ENCODE measurements at places on chromosomes 5 and 9.

DNA sequence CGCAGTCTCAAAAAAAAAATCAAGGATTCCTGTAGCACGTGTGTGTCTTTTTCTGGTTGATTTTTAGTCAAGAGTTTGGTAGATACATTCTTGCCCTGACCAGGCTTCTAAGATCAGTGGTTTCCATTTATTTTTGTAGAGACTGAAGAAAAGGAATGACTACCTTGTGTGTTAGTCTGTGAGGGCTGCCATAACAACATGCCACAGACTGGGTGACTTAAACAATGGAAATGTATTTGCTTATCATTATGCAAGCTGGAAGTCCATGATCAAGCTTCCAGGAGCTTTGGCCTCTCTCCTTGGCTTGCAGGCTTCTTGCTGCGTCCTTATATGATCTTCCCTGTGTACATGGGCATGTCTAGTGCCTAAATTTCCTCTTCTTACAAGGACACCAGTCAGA lies 127.0 kb downstream of the CCDC192 start:
- DNase-seq, result no peak

DNA sequence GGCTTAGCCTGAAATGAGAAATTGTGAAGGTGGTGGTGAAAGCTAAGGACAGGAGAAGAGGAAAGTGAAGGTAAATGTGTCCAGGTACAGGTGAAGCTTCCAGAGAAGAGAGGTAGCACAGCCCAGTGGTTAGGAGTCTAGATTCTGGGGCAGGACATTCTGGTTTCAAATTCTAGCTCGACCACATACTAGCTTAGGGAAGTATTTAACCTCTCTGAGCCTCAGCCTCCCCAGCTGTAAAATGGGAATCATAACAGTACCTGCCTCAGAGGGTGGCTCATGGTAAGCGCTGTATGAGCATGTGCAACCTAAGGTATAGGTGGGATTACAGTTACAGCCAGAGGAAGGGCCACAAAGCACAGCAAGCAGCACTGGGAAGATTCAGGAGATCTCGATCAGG lies 55.2 kb downstream of the PCDH1 start:
- DNase-seq, result no peak

GRCh38 chr5:73319036-73319435 lies 129.5 kb downstream of the FOXD1 start:
- DNase-seq, result no peak

DNA sequence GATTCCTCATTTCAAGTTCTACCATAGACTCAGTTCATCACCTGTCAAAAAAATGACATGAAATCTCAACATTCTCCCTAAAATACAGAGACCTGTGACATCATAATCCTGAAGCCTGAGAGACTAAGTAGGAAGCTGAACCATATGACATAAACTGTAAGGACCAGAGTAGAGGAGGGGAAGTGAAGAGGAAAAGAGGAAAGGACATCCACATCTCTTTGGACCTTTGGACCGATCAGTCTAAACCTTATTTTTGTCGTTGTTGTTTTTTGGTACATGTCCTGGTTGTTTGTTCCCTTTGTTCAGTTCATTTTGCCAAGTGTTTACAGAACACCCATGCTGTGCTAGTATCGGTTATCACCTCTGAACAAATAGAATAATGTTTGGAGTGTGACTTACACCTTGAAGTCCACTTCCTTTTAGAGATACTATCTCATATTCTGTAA lies 41.9 kb downstream of the LURAP1L start:
- no peak for DNase-seq

DNA sequence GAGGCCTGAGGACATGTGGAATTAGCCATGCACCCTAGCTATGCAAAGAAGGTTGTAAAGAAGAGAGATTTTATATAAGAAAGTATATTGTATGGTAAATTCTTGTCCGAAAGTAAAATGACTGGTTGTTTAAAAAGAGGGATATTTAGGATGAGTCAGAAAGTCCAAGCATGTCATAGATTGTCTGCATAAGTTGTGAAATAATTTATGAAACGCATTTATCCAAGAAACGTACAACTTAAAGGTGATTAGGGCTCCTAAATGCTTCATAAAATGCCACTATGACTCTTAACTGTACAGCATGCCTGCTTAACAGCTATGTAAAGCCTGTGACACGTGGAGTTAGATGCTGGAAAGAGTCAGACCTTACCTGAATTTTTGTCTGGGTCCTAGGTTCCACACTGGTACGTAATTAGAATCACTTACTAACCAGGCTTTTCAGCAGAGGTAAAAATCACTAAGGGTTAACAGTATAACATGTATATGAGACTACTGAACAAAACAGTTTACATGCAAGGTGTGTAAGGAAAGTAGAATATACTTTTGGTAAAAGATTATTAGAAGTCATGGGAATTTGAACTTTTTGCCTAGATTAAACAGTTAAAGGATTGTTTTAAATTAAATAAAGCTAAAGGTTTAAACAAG lies 37.0 kb upstream of the ARL15 start:
- DNase-seq, result no peak

GRCh38 chr9:112184946-112185345 lies 9.8 kb upstream of the SUSD1 start:
- DNase-seq, result no peak

DNA sequence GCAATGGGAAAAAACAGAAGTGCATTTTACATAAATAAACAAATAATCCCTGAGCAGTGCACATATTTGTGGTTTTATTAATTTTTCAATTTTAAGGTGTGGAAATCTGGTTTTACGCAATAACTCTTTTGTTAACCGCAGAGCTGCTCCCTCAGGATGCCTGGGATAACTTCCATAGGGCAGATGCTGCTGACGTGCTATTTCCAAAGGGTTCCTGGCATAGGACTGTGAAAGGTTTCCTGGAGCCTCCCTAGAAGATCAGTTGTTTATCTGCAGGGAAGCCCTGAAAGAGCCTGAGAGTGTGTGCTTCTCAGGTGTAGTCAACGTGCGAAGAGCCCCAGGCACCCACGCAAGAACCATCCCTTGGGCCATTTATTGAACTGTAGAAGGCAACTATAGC lies 443.5 kb downstream of the PLK2 start:
- peak; percentile 36 for DNase-seq

- DNase-seq, result no peak
Observed at GRCh38 chr5:7868427-7868772, 431 bp downstream of the FASTKD3 start.

DNA sequence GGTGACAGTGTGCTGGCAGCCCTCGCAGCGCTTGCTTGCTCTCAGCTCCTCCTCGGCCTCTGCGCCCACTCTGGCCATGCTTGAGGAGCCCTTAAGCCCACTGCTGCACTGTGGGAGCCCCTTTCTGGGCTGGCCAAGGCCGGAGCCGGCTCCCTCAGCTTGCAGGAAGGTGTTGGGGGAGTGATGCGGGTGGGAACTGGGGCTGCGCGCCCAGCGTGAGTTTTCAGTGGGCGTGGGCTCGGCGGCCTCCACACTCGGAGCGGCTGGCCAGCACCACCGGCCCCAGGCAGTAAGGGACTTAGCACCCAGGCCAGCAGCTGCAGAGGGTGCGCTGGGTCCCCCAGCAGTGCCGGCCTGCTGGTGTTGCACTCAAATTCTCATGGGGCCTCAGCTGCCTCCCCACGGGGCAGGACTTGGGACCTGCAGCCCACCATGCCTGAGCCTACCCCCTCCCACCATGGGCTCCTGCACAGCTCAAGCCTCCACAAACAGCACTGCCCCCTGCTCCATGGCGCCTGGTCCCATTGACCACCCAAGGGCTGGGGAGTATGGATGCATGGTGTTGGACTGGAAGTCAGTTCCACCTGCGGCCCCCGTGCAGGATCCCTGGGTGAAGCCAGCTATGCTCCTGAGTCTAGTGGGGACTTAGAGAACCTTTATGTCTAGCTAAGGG lies 223.1 kb upstream of the PTPRD start:
- no peak for DNase-seq

- no peak for DNase-seq
Observed at GRCh38 chr9:121620777-121621449, 30.5 kb upstream of the DAB2IP start.

- no peak for DNase-seq
Observed at GRCh38 chr5:151244206-151244605, 8.8 kb upstream of the GM2A start.

DNA sequence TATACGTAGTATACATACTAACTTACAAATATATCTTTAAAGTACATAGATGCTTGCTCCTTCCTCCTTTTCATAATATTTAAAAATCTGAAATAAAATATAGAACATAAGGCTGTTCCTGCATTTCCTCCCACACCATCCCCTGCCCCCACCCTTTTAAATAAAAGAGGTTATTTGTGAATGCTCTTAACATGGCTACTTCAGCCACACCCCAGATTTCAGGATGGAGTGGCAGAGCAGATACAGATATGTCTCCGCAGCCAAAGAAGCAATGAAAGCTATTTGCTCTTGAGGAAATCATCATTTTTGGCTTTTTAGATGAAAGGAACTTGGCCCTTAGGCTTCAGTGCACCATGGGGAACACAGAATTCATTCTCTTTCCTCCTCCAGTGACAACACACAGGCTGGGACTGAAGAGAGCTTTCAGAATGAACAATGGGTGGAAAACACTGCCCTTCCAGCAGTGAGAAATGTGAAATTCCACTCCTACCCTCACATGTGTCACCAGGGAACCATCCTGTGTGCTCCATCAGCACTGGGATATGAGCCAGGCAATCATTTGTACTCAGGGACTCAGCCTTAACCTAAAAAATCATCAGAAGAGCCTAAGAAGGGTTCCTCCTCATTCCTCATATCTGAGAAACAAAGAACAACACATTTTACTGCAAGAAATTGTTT lies 134.3 kb downstream of the PPP2R2B start:
- DNase-seq, result peak; percentile 69

DNA sequence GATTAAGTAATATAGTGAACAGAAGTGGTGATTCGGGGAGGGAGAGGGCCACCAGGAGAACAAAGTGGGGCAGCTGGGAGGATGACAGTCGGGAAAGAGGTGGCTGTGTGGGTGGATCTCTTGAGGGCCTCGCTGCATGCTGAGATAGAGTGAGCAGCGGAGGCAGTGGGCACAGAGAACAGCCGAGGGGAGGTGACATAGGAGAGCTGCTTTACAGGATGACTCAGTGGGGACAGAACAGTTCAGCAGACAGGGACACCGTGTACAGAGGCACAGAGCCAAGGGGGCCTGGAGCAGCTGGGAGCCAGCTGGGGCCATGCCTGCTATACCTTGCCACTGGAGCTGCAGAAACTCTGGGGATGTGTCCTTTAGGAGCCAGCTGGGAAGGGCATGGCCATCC lies 273.9 kb downstream of the GADD45G start:
- no peak for DNase-seq

DNA sequence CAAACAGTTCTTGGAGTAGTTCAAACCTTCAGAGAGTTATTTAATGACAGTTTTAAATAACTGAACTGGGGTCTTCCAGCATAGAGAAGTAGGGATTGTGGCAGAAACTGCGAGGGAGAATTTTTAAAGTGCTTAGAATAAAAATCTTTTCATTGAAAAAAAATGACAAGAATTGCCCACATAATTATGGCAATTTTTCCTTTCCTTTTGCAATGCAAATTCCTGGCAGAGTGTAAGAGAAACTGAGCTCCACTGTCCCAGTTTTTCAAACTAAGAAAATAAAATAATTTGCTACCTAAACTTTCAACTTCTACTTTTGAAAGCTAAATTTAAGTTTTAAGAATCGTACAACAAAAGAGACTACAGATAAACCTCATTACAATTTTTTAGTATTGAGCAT lies 2.3 kb upstream of the PTGER4 start:
- no peak for DNase-seq

GRCh38 chr5:88833371-88834130 lies 49.4 kb downstream of the MEF2C start:
- peak; percentile 62 for DNase-seq

DNA sequence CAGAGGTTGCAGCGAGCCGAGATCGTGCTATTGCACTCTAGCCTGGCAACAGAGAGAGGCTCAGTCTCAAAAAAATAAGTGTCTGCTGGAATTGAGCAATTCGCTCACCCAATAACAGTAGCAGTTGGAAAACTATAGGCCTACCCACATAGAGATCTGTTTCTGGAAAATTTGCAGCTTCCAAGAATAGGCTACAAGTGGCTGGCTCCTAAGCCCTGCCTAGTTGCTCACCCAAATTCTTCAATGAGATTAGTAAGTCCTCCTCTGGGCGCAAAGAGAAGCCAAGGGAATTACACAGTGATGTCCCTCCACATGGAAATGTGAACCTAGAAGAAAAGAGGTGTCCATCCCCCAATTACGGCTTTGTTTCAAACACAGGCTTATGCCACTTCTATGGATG lies 42.6 kb upstream of the RNF38 start:
- DNase-seq, result no peak

DNA sequence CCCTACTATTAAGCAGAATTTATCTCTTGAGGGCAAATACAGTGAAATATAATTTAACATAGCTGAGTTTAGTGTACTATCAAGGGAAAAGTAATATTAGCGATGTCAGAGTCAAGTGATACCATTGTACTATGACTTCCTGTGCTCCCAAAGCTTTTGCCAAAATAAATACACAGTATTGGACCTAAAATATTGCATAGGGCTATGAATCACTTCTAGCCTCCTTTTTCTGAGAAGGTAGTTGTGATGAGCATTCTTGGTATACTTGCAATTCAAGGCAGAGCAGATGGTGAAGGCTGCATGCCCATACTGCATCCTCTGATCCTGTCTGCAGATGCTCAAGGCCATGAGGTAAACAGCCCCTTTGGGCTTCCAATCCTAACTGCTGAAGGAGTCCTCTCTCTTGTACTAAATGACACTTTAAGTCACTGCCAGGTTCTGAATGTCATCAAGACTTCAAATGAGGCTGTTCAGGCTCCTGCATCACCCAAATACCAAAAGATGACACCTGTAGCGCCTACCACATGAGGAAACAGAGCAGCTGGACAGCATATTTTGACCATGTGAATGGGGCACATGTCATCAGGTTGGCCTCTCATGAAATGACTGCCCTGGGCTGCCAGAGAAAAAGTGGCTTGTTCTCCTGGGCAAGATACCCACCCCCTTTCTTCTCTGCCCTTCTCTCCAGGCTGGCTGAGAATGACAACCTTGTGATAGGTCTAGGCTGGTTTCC lies 29.7 kb upstream of the PPP2CA start:
- no peak for DNase-seq

- DNase-seq, result no peak
Observed at GRCh38 chr5:56680731-56681130, 134.6 kb upstream of the MAP3K1 start.

DNA sequence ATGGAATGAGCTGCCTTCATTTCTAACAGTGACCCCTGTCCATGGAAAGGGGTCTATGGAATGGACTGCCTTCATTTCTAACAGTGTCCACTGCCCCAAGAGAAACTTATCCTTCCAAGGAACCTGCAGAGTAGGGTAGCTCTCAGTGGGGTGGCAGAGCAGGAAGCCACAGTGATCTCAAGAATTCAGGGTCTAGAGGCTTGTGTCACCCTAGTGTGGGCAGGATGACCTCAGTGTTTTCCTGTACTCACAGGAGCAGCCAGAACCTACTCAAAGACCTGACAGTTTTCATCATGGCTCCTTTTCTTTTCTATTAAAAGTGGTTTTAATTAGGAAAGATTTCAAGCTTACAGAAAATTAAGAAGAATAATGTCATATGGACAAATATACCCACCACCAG lies 27.5 kb downstream of the SEC61B start:
- DNase-seq, result no peak

GRCh38 chr5:113294311-113295110 lies 140.3 kb downstream of the TSSK1B start:
- DNase-seq, result peak; percentile 84

Measured in stromal cell of bone marrow (primary cell).